ENCODE measurements at places on chromosomes 11 and 22. TPM values are rescaled to one million over a fixed set of nuclear protein-coding genes. Genes with fewer than 3 reads are reported as not detected.
A peak's percentile ranks its signal among the peaks of the same experiment; 100 is the strongest.

OR4A15 gene
- total RNA-seq: not detected

DNA sequence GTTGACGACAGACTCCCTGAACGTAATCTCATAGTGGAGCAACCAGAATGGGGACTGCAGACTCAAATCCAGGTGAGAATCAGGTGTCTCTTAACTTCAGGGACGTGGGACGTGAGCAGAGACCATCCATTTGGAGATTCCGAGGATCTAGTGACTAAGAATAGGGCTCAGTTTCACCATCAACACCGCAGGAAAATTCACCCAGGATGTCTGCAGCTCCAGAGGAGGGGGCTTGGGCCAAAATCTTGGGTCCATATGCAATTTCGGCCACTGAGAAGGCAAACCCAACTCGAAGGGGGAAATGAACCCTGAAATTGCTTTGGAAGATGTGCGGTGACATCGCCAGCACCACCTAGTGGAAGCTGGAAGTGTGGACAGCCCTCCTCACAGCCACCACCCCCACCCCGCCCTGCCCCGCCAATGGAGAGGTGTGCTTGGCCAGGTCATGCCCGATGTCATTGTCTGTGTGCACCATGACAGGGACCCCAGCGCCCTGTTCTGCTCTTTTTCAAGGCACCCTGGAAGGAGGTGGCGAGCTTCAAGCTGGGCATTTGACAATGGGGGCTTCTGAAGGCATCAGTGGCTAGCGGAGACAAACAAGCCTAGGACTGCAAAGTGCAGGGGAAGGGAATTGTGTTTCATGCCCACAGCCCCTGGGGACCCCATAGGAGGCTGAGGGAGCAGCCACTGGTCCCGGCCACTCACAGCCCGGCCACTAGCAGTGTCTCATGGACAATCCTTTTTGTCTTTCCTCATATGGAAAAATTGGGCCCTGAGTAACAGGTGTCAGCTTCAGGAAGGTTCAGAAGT lies 24.8 kb downstream of the APOL1 start:
- peak; percentile 45 for DNase-seq

DNA sequence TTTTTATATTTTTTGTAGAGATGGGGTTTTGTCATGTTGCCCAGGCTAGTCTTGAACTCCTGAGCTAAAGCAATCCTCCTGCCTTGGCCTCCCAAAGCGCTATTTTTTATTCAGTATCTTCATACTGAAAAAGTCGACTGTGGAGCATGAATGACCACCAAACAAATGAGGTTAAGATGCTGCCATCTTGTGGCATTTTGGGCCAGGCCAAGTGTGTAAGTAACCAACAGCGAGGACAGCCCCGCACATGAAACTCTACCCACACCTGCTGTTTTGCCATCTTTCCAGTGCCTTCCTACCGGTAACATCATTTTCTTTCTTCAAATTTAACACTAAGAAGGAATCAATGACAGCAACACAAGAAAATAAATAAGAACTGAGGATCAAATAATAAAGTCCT lies 32.2 kb upstream of the AQP11 start:
- DNase-seq: no peak

- peak; percentile 24 for DNase-seq
Measured at GRCh38 chr22:21726650-21727049, 8.9 kb downstream of the YPEL1 start.
